Cerebellar cortex (tissue), 1 donor: ENCODE measurements at places on chromosomes 5 and 9.

DNA sequence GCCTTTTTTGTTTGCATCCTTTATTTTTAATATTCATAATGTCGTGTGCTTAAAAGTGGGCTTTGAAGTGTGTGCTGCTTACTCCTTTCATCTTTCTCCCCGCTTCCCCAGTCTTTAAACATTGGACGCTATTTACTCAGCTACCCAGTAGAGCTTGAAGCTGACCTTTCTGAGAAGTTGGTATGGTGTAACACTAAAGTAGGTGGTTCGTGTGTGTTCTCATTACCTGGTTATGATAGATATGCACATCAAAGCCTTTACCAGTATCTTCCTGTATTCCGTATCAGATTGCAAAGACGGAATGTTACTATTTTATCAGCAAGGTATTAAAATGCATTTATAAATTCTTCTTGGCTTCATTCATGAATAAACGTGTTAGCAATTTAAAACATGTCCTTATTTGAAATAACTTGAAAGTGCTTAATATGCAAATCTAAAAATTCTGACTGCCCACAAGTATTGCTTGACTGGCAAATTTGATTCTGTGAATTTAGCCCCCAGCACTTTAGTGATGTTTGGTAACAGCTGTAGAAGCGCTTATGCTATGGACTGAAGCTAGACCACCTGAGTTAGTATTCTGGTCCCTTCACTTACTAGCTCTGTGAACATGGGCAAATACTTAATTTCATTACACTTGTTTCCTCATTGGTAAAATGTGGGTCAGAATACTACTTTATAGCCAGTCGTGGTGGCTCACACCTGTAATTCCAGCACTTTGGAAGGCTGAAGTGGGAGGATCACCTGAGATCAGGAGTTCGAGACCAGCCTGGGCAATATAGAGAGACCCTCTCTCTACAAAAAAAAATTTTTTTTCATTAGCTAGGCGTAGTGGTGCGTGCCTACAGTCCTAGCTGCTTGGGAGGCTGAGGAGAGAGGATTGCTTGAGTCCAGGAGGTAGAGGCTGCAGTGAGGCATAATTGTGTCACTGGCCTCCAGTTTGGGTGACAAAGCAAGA is 1.7 kb downstream of the RRAGA start:
- DNase-seq = peak; percentile 12

DNA sequence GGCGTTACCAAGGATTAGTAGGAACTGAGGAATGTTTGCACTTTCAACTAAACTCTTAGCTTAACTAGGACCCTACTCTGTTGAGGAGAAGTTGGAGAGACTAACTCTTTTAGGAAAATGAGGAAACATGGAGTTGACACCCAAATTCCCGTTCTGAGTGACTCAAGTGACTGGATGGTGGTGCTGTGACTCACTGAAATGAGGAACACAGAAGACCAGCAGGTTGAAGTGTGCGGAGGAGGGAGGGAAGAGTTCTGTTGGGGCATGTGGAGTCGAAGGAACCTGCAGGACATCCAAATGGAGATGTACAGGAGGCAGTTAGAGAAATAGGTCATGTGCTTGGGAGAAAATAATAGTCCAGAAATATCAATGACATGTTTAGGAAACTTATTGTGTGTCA is 8.2 kb downstream of the HEXB start:
- DNase-seq = no peak

- no peak for DNase-seq
Observed at GRCh38 chr9:85004818-85005413, 335.4 kb downstream of the NTRK2 start.

- DNase-seq = peak; percentile 74
Observed at GRCh38 chr5:126497506-126497905, 74.3 kb downstream of the GRAMD2B start.

DNA sequence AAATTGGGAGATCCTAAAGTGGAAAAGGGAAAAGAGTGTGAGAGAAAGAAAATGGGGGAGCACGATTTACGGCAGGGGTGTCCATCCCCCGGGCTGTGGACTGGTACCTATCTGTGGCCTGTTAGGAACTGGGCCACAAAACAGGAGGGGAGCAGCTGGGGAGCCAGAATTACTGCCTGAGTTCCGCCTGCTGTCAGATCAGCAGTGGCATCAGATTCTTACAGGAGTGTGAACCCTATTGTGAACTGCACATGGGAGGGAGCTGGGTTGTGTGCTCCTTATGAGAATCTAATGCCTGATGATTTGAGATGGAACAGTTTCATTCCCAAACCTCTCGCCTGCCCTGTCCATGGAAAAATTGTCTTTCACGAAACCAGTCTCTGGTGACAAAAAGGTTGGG is 108.3 kb upstream of the ADAMTSL1 start:
- peak; percentile 66 for DNase-seq

GRCh38 chr5:128192368-128192767 is 108.8 kb downstream of the SLC12A2 start:
- DNase-seq = no peak

DNA sequence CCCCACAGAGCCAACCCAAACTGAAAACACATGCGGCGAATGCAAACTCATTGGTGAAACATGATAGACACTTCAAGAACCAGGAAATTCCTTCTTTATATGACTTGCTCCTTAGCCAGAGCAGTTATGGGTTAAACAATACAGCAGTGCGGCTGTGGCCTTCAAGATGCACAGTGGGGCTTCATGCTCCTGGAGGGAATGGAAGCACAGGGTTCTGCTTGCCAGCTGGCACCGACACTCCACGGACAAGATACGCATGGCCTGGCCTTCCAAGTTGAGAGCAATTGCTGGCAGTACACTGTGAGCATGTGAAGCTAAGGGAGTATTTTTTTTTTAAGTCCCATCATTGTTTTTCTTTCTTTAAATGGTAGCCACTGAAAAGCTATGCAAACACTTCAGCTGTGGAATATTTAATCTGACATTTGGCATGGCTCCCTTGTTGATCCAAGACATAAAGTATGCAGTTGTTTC is 451.6 kb upstream of the CD180 start:
- peak; percentile 93 for DNase-seq

DNA sequence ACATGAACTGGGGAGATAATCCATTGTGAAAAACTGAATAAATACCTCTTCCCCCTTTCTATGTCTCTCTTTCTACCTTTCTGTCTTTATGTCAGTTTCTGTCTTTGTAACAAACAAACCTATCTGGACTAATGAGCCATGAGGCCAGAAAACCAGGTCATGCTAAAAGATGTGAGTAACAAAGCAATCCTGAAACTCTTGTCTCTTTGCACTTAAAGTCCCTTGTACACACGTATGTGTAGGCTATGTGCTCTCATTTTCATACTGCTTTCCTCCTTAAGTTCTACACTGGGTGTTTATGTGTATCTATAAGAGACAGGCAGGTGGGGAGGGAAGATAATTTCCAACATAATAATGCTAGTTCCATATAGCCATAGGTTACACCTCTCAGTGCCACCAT is 123.8 kb upstream of the PTGER4 start:
- DNase-seq = no peak

GRCh38 chr5:58450018-58450417 is 9.9 kb downstream of the PLK2 start:
- no peak for DNase-seq

GRCh38 chr5:72123764-72124376 is 16.6 kb downstream of the MAP1B start:
- DNase-seq = no peak

DNA sequence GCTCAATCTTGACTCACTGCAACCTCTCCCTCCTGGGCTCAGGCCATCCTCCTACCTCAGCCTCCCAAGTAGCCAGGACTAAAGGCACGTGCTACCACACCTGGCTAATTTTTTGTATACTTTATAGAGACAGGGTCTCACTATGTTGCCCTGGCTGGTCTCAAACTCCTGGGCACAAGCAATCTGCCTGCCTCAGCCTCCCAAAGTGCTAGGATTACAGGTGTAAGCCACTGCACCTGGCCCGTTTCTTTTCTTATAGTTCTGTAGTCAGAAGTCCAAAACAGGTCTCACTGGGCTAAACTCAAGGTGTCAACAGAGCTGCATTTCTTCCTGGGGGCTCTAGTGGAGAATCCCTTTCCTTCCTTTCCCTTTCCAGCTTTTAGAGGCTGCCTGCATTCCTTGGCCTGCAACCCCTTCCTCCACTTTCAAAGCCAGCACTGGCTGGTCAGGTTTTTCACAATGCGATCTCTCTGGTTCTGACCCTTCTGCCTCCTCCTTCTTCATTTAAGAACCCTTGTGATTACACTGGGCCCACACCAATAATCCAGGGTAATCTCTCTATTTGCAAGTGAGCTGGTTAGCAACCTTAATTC is 16.3 kb downstream of the IRF1 start:
- DNase-seq = no peak

GRCh38 chr5:126004636-126005035 is 418.6 kb upstream of the GRAMD2B start:
- no peak for DNase-seq

DNA sequence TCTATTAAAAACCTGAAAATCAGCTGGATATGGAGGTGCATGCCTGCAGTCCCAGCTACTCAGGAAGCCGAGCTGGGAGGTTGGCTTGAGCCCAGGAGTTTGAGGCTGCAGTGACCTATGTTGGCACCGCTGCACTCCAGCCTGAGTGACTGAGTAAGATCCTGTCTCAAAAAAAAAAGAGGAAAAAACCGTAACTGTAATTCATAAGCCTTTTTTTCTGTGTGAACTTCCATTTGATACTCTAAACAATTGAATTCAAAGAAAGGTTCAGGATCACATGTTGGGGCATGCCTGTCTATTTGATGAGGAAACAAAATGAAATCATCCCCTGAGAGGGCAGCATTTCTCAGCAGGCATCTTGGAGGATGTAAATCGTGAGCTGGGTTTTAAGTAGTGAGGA is 38.8 kb downstream of the ITGA2 start:
- DNase-seq = no peak

- DNase-seq = no peak
Observed at GRCh38 chr5:76040806-76041205, 42.4 kb upstream of the SV2C start.

DNA sequence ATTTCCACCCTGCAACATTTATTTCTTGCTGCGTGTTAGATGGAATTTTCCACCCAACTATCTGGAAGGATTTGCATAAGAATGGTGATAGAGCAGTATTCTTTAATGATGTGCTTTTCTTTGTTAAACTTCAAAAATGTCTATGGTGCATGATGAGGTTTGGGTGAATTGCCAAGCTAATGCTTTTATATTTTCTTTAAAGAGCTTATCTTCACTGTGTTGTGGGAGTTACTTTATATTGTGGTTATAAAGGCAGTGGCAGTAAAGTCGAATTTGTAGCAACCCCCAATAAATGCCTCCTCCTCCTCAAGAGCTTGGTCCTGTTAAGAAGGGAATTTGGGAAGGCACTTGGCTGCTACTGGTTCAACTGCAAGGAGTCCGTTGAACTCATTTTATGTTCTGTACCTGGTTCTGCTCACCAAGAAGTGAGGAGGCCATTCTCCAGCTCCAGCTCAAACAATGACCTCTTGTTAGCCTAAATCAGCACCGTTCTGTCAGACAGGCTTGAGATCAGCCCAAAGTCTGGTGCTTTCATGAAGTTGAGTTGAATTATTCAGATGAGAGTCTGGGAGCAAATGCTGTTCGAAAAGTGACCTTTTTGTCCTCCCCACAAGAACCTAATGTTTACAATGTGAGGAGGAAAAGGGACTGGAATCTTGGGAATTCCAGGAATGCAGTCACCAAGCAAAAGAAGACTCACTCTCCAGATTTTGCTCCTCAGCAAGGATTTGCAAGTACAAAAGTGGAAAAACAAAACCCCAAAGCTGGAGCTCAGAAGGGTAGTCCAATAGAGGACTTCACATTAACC is 217.0 kb downstream of the TMEM38B start:
- DNase-seq = peak; percentile 16

GRCh38 chr9:116057371-116057770 is 96.2 kb upstream of the PAPPA start:
- DNase-seq = no peak

DNA sequence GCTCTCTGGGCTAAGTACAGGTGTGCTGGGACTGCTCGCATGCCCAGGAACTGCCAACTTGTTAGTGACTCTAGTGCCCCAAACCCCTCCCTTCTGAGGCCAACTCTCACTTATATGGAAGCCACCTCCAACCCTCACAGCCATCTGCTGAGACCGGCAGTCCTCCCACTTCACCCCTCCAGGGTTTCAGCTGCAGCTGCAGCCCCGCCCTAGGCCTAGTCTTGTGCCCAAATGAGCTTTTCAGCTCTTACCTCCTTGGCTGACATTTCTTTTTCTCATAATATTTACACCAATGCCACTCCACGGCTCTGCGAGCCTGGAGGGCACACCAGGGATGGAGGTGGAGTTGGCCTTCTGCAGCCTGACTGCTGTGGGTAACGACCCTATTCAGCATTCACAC is 166.6 kb downstream of the ROR2 start:
- no peak for DNase-seq

DNA sequence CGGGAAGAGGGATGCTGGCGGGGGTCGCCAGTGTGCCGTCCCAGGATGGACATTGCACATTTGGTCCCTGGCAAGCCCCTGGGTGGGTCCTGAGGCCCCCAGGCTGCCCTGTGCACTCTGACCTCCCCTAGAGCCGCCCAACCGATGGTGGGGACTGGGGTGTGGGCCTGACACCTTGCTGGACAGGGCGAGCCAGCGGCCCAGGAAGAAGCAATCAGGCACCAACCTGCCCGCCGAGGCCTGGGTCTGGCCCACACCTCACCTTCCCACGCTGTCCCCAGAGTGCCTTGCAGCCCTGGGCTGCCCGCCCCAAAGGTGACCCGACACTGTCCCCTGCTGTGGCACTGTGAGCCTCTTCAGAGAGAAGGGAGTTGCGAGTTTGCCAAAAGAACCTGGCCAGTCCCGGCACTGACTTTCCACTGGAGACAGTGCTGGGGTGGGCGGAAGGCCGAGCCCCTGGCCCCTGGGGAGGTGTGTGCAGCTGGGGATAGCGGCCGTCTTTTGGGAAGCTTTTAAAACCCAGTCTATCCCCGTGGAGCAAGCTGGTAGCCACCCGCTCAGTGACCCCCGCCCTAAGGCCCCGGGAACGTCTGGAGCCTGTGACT is 12.0 kb upstream of the NRARP start:
- DNase-seq = no peak

DNA sequence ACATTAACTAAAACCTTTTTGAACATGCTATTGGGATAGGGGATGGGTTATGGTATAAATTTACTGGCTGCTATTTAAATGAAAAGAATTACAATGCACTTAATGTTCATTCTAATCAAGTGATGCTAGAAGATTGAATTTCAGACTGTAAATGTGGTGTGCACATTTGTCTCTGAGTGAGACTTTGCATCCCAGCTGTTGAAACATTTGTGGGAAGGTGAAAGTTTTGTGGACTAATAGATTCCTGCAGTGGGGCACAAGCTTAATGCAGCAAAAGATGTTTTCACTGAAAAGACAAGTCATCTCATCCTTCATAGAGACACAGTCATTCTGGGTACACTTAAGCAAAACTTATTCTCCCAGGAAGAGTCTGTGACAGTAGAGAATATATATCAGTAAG is 323.6 kb downstream of the NFIB start:
- DNase-seq = no peak

DNA sequence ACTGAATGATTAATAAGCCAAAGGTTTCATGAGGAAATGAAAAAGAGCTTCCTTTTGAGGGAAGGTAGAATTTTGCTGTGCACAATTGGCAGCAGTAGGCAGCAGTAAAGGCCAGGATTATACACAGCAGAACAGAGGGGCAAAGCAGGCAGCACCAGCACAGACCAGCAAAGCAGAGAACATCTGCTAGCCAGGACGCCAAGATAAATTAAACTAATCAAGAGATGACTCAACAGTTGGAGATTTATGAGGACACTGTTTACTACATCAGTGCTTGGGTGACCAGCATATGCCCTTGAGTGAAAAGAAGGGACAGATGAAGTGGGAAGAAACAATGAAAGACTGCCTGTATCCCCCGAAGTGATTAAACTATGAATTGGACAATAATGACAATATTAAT is 871.4 kb upstream of the CDH10 start:
- no peak for DNase-seq

- DNase-seq = no peak
Observed at GRCh38 chr5:168746893-168747640, 167.9 kb upstream of the PANK3 start.
